ENCODE measurements at places on chromosomes 12 and 14. TPM values are rescaled to one million over a fixed set of nuclear protein-coding genes. Genes with fewer than 3 reads are reported as not detected.

KRT5 gene
- total RNA-seq = not detected

DNA sequence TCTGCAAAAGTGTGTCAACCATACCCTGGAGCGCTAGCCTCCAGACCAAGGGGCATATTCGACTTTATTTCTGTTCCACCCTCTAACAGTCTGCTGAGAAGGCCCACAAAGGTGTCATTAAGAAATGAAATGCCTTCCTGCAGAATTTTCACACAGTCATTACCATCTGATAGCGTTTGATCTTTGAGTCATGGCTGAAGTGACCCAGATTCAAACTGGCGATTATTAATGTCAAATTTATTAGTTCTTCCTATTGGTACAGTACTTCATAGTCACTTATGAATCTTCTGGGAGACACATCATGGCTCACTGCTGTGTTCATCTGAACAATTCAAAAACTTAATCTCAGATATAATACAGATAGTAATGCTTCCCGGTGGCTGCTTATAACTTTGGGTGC is 13.2 kb downstream of the PRICKLE1 start:
- H3K4me3 ChIP-seq = no peak overlapping the region
- H3K27ac ChIP-seq = no peak overlapping the region
- no peaks in the 10 kb centered on the region for H3K36me3 ChIP-seq
- no peaks in the 10 kb centered on the region for H3K27me3 ChIP-seq

- no peaks in the 10 kb centered on the region for H3K27me3 ChIP-seq
- H3K4me1 ChIP-seq = peaks cover 5% of the 10 kb centered on the region
Measured at GRCh38 chr14:102525219-102525928, 15.8 kb upstream of the ANKRD9 start.

GRCh38 chr14:89428546-89429198 is 11.6 kb upstream of the FOXN3 start:
- H3K4me1 ChIP-seq = peaks cover 40% of the 10 kb centered on the region
- no peak overlapping the region for H3K4me3 ChIP-seq
- H3K27ac ChIP-seq = peak overlapping the region; percentile 75

- H3K27ac ChIP-seq = peak overlapping the region; percentile 55
- H3K36me3 ChIP-seq = peaks cover 6% of the 10 kb centered on the region
- no peaks in the 10 kb centered on the region for H3K27me3 ChIP-seq
- peaks cover 14% of the 10 kb centered on the region for H3K4me1 ChIP-seq
Measured at GRCh38 chr12:104063712-104064030, 660 bp upstream of the HCFC2 start.

DNA sequence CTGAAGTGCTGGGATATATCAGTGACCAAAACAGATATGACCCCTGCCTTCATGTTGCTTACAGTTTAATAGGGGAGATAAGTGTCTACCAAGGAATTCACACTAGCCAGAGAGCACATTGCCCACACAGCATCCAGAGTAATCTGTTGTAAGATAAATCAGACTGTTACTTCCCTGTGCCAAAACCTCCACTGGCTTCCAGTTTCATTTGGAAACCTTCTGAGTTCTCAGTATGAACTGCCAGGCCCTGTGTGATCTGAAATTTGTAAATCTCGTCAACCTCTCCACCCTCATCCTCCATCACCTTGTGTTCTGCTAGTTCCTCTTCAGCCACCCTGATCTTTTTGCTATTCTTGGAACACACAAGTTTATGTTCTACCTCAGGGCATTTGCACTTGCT is 154.7 kb downstream of the ETV6 start:
- no peak for DNase-seq
- no peak overlapping the region for H3K27ac ChIP-seq
- H3K4me1 ChIP-seq = no peaks in the 10 kb centered on the region
- no peak overlapping the region for H3K4me3 ChIP-seq

DNA sequence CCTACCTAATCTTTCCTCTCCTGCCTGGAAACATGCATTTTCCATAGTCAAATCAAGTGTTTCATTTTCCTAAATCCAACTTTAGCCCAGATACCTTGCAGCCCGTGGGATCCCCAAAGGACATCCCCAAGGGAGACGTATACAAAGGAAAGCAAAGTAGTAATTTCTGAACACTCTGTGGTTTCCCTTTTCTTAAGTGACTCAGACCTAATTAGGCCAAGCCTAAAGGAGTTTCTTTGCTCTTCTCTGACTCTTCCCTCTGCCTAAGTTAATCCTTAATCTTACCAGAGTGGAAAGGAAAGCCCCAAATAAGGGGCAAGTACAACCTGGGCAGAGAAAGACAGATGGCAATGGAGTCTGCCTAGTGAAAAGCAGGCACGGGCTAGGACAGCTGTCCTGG is 250.3 kb downstream of the SPTSSA start:
- no peak overlapping the region for H3K27ac ChIP-seq
- H3K36me3 ChIP-seq = no peaks in the 10 kb centered on the region
- no peak for DNase-seq
- H3K4me1 ChIP-seq = no peaks in the 10 kb centered on the region

DNA sequence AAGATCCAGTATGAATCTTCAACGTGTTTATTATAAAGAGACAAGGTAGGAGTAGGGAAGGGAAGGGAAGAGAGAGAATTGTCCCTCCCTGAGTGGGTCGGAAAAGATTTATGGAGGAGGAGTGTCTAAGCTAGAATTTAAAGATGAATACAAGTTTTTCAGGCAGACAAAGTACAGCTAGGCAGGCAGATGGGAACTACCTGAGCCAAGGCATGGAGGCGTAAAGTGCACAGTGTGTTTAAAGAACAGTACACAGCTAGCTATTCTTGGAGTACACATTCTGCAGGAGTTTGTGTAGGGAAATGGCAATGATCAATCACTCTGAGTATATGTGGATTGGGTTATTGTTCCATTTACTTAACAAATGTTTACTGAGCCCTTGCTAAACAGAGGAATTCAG is 20.1 kb downstream of the PLEKHG7 start:
- no peak overlapping the region for H3K27ac ChIP-seq
- no peaks in the 10 kb centered on the region for H3K27me3 ChIP-seq
- no peak for DNase-seq
- H3K4me1 ChIP-seq = no peaks in the 10 kb centered on the region
